Inflammatory macrophage treated with lipopolysaccharide for 4 hours (primary cell): ENCODE measurements at places on chromosomes 5 and 9.

GRCh38 chr5:54540286-54540685 lies 22.7 kb downstream of the SNX18 start:
- DNase-seq = no peak

- DNase-seq = no peak
These were observed 351.8 kb downstream of the SPOCK1 start for GRCh38 chr5:137147346-137147745.

GRCh38 chr5:111984044-111984443 lies 227.1 kb upstream of the NREP start:
- peak; percentile 77 for DNase-seq

DNA sequence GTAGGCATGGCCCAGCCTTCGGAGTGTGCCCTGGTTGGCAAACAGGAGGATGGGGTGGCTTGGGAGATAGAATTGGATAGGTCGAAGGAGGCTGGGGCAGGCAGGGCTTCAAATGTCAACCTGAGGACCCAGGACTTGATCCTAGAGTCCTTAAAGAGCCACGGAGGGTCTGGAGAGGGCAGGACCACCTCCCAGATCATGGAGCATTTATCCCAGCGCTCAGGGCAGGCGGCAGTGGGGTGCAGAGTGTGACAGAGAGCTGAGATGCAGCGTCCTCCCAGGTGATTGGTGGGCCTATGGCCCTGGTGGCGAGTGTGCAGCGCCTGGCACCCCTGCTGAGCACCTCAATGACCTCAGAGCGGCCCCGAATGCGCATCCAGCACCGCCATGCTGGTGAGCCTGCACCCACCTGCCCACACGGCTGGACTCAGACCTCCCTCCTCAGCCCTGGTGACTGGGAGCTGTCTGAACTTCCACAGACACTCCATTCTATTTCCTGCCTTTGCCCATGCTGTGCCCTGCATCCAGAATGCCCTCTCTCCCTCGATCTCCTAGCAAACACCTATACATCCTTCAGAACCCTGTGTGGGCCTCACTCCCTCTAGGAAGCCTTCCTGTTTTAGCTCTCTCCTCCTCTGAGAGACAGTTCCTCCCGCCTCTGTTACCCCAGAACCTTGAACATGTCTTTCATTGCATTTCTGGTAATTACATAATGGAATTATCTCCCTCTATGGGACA lies 6.3 kb downstream of the ADGRD2 start:
- DNase-seq = no peak

- no peak for DNase-seq
These were observed 265.5 kb downstream of the CWC27 start for GRCh38 chr5:65034029-65034812.

DNA sequence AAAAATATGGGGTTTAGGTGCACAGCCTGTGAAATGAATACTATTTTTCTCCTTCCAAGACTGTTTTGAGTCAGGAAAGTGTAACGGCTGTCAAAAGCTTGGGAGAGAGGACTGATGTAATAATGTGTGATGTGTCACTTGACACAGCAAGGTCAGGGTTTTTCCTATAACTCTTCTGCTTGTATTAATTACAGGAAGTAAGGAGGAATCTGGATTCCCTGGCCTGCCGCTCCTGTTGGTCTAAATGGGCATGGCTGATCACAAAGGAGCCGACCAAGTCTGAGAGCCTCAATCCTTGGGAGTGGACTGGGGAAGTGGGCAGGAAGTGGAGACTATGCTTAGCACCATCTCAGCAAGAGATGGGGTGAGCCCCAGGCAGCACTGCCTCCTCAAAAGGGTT lies 16.7 kb upstream of the SLC28A3 start:
- peak; percentile 85 for DNase-seq

GRCh38 chr5:65800775-65801174 lies 78.8 kb downstream of the NLN start:
- no peak for DNase-seq

- DNase-seq = no peak
These were observed 218.4 kb downstream of the FSTL4 start for GRCh38 chr5:133393776-133394476.

DNA sequence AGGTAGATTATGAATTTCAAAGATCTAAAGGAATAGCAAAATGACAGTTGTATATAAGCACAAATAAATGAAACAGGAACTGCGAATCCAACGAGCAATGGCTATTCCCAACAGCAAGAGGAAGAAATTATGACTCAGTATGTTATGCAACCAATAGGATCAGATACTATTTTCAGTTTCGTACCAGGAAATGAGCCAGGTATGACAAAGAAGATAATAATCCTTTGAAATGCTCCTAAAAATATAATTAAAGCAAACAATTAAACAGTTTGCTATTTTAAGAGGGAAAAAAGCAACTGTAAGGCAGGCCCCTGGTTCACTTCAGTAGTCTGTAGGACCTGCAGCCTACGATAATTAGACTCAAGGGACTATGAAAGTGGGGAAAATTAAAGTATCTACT lies 58.9 kb downstream of the AUH start:
- DNase-seq = peak; percentile 89

DNA sequence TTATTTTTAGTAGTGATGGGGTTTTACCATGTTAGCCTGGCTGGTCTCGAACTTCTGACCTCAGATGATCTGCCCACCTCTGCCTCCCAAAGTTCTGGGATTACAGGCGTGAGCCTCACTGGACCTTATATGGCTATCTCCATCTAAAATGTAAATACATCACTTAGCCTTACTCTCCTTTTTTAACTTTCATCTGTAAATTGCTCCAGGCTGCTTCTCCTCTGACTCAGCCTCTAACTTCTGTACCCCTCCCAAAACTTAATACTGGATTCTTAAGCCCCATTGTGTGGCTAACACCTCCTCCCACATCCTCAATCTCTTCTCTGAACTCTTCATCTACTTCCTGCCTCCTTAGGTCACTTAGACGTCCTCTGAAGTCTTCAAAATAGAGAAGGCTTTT lies 4.0 kb downstream of the SNX30 start:
- DNase-seq = peak; percentile 22

GRCh38 chr5:105380126-105380525 lies 1817.5 kb upstream of the NUDT12 start:
- DNase-seq = no peak

DNA sequence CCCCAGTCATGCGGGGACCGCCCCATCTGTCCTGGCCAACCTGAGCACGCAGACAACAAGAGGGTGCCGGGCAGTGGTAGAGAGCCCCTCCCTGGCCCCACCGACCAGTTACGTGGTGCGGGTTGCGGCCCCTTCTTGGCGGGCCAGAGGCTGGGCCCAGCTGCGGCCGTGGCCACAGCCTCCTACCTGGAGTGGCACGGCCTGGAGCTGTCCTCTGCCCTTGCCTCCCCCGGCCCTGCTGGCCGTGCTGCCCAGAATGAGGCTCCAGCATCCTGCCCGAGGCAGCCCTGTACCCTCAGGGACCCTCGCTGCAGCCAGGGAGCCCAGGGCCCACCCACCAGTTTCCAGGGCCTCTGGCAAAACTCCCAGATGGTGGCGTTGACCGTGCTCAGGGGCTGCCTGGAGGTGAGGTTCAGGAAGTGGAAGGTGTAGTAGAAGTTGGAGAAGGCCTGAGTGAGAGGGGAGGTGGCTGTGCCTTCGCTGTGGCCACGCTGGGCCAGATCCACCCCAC lies 5.7 kb downstream of the ENTPD8 start:
- no peak for DNase-seq

DNA sequence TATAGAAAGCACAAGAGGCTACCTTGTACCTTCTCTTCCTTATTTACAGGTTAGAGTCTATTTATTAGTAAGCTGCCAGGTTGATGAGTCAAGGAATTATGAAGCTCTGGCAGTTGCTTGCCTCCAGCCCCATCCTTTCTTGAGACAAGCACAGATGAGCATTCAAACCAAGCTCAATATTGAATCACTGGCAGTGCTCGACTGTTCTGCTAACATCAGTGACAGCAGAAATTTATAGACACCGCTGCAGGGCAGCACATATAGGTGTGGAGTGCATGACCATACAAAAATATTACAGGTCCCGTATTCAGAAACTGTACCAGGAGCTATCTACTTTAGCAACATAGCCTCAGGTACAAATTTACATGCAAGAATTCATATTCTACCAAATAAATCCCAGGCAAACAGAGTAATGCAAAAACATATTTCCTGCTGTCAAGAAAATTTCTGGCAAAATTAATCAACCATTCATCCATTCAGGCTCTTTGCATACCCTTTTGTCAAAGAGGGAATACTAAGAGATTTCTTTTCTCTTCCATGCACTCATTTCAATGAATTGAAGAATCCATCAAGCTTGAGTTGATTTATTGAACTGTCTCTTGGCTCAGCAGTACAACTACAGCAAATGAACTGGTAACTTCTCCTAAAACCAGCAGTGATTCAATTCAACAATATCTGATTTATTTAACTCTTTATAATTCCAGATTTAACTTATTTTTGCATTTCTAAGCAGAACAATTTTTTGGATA lies 26.9 kb upstream of the PCA3 start:
- DNase-seq = no peak

DNA sequence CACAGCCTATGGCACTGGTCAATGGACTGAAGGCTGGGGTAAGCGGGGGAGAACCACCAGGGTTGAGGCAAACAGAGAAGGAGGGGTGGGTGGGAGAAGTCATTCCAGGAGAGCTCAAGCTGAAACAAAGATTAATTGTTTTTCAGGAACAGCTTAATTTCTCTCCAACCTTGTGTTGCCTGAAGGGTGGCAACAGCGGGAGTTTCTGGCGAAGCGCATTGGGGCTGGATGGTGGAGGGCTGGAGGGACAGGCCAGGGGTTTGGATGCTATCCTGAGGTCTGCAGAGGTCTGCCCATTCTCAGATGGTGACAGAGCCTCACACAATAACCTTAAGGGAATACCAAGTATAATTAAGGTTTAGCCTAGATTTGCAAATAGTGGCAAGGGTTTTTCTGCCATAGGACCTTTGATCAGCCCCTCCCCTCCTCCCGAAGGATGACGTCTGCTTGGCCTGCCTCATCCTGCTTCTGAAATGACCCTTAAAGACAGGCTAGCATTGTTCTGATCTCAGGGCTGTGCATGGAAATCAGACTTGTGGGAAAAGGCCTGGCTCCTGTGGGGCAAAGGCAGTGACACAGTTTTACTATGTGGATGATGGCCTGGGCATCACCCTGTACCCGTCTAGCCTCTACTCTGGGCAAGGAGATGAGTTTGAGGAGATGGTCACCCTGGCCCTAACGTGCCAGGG lies 32.7 kb downstream of the PSD2 start:
- DNase-seq = no peak

- DNase-seq = no peak
These were observed 97.9 kb downstream of the MVB12B start for GRCh38 chr9:126424511-126424910.

GRCh38 chr9:125241863-125242739 lies 958 bp upstream of the HSPA5 start:
- peak; percentile 56 for DNase-seq

GRCh38 chr9:105886136-105886535 lies 191.8 kb downstream of the TMEM38B start:
- no peak for DNase-seq

- DNase-seq = peak; percentile 13
These were observed 191.0 kb downstream of the ADAMTS6 start for GRCh38 chr5:65290677-65291076.

DNA sequence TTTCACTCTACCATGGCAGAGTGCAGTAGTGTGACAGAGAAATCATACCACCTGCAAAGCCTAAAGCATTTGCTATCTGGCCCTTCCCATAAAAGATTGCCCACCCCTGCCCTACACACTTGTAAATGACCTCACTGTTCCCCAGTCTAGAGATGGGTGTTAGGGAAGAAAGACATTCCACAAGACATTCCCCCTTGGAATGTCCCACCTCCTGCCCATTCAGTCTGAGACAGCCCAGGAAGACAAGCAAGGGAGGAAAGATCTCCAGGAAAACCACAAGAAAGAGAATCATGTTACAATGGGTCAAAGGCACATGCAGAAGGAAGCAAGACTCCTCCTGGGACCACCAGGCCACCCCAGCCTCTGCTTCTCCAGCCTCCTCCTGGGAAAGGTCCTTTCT lies 230.0 kb downstream of the AGTPBP1 start:
- no peak for DNase-seq

GRCh38 chr5:141182248-141182647 lies at the start of gene PCDHB16:
PCDHB16 (plus strand) TSS chr5:141182387; CDS start chr5:141182560, 173 bp downstream.
- no peak for DNase-seq

DNA sequence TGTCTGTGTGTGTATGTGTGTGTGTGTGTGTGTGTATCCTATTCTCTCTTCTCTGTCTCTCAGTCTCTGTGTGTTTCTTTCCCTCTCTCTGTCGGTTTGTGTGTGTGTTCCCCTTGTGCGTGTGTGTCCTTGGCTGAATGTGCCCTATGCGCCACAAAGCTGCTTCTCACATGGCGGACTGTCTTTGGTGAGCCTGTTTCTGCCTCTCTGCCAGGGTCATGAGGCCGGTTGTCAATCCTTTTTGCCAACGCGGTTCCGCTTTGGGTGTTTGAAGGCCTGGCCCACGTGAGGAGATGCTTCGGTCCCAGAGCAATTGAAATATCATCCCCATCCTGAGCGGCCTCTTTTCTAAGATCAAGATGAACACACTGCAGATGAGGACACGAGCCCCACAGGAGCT lies 476.0 kb downstream of the SPATA31A7 start:
- no peak for DNase-seq

DNA sequence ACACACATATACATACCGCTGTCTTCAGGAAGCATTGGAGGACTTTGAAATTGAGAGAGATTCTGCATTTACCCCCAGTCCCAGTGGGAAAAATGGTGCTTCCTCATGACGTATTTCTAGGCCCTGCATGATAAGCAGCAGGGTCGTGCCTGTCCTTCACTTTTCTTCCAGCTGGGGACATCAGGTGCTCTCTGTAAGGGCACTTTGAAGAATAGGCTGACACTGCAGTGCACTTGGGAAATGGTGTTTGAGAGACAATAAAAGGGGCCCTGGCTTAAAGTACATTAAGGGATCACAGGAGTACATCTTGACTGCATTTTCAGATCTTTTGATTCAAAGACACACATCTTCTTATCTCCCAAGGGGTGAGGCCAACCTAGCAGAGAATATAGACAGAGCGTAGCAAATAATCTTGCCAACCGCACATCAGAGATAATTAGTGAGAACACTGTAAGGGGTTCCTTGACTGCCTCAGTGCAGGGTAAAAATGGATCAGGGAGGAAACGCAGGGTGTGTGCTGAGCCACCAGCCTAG lies 437.9 kb downstream of the CSNK1G3 start:
- no peak for DNase-seq

DNA sequence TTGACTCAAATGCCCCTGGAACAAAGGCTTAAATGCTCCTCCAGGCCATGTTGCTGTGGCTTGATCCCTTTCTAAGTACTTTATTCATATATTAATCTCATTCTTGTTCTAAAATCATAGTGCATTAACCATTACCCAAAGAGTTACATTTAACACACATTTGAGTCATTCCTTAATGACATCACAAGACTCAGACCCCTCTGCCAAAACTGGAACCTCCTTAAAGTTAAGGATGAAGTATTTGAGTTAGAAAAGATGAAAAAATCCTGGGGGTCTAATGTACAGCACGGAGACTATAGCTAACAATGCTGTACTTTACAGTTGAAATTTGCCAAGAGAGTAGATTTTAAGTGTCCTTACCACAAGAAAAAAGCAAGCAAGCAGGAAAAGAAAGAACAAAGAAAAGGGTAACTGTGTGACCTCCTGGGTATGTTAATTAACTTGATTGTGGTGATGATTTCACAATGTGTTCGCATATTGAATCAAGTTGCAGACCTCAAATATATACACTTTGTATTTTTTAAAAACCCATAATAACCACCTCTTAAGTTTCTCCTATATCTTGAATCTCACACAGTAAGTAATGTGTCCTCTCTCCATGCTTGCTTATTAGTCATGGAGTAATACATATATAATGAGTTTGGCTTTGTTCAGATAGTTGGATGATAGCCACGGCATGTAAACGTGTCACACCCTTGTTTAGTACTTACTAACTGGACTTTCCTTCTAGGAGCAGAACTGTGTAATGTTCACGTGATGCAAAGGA lies 376.9 kb downstream of the SEMA5A start:
- DNase-seq = no peak
